Activated CD8-positive, alpha-beta memory T cell treated with anti-CD3 and anti-CD28 coated beads, Interleukin-2, amount 10 ng/mL, durations not matched to agents 7 days and 5 days (primary cell): ENCODE measurements at places on chromosomes 13 and 19. TPM values are rescaled to one million over a fixed set of nuclear protein-coding genes. Genes with fewer than 3 reads are reported as not detected.

Gene C19orf73
- 1.6 TPM for total RNA-seq

Gene ZNF791
- 30.0 TPM for total RNA-seq

Gene MBD3L2
- not detected for total RNA-seq

Gene LILRA5
- total RNA-seq, result not detected

Gene MAST3
- 34.1 TPM for total RNA-seq

Gene HNRNPA1L2
- total RNA-seq, result 9.7 TPM

Gene C19orf53
- total RNA-seq, result 77.7 TPM

Gene OR7A5
- total RNA-seq, result not detected

Gene KLK8
- not detected for total RNA-seq

Gene RNF225
- total RNA-seq, result 0.61 TPM

Gene PABPC3
- total RNA-seq, result 0.52 TPM

Gene OR7D2
- not detected for total RNA-seq

Gene FFAR1
- total RNA-seq, result not detected

Gene KIR3DL2
- total RNA-seq, result 1.8 TPM

Gene BRD4
- total RNA-seq, result 125 TPM

Gene SIX5
- 1.5 TPM for total RNA-seq

Gene INSL3
- total RNA-seq, result 1.7 TPM

Gene ZNF844
- total RNA-seq, result 1.5 TPM

Gene NLRP4
- not detected for total RNA-seq

Gene ZNF136
- total RNA-seq, result 12.9 TPM

Gene PLA2G4C
- 0.82 TPM for total RNA-seq

Gene NUCB1
- 185 TPM for total RNA-seq

Gene RUVBL2
- total RNA-seq, result 124 TPM

Gene ZNF555
- total RNA-seq, result 3.1 TPM

Gene POLR2I
- 65.3 TPM for total RNA-seq

Gene CYP2F1
- not detected for total RNA-seq

Gene SERTM1
- total RNA-seq, result not detected

Gene CGB7
- total RNA-seq, result not detected
